ENCODE measurements at places on chromosomes 7 and 10. TPM values are rescaled to one million over a fixed set of nuclear protein-coding genes. Genes with fewer than 3 reads are reported as not detected.

DNA sequence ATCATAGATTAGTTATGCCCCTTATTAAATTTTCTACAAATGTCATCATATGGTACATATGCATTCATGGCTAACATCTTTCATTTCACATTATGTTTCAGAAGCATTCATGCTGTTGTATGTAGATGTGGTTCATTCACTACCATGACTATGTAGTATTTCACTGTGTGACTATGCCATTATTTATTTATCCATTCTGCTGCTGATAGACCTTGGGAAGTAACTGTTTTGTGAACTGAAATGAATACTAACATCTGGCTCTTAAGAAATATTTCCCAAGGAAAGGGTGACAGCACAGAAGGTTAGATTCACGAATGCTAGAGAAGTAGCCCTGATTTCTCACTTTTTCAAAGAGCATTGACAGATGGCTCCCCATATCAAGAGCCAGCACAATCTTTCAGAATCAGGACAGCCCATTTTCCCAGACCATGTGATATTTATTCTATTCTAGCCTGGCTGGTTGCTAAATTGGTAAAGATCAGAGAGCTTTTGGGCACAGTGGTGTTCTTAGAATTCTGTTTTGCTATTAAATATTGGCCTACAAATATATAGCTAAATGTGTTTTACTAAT, 157.4 kb downstream of the DYNC1I1 start:
- DNase-seq = no peak

The CLRN3 gene
- total RNA-seq = not detected

DNA sequence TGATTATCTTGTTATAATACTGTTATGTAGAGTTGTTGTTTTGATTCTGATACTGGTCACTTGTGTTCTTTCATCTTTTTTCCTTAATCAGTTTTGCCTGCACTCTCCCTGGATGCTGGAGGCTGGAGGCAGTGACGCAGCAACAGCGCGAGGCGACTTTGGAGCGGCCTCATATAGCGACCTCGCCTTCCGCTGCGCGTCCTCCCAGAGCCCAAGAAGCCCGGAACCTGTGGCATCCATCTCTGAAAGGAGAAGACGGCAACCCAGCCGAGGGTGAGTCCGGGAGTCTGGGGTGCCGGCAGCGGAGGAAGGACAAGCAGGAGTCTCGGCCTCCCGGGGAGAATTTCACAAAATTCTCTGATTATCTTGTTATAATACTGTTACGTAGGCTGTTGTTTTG, 161.2 kb downstream of the ZNF33B start:
- DNase-seq = no peak

The SPDYE1 gene
- not detected for total RNA-seq

GRCh38 chr10:48976196-48976595, 36.6 kb upstream of the LRRC18 start:
- peak; percentile 16 for DNase-seq

The BEND7 gene
- 3.2 TPM for total RNA-seq

GRCh38 chr7:617614-618538, 98.2 kb upstream of the PDGFA start:
- DNase-seq = no peak

- no peak for DNase-seq
Observed at GRCh38 chr10:59965899-59966650, 59.7 kb upstream of the CCDC6 start.

DNA sequence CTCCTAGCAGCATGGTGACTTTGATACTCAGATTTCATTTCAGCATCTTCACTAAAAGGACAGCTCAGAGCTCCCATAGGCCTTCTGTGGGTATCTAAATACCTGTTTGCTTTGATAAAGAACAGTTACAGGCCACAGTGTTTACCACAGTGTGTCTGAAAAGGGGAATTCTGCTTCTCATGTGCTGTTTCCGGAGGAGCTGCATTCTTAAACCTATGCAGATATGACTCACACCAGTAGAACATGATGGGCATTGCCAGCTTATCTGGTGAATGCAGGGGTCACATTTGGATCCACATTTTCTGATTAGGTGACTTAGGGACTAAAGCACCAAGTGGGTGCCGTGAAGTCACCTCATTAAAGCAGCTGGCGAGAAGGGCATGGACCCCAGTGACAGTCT, 52.6 kb downstream of the TRRAP start:
- DNase-seq = no peak

- DNase-seq = no peak
Observed at GRCh38 chr10:95178797-95179196, 15.2 kb upstream of the ACSM6 start.

The SLC26A3 gene
- total RNA-seq = not detected
